ENCODE measurements at places on chromosomes 1 and 21.

GRCh38 chr1:1922956-1923833, 4.1 kb upstream of the TMEM52 start:
- DNase-seq, result no peak

GRCh38 chr1:245863566-245864184, 643.4 kb downstream of the SMYD3 start:
- no peak for DNase-seq

DNA sequence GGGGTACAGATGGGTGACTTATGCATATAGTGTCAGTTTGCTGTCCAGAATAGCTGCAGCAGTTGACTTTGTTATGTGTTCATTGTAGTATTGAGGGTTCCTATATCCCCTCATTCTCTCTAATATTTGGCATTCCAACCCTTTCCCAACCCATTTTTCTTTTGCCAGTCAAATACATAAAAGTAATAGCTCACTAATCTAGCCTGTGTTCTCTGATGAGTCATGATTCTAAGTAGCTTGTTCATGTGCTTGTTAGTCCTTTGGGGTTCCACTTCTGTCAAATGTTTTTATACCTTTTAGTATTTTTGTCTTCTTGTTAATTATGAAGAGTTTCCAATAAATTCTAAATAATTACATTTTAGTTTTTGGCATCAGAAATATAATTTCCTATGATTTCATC, 99.2 kb upstream of the MROH9 start:
- no peak for DNase-seq

GRCh38 chr1:59412718-59413326, 115.9 kb downstream of the FGGY start:
- DNase-seq, result no peak

DNA sequence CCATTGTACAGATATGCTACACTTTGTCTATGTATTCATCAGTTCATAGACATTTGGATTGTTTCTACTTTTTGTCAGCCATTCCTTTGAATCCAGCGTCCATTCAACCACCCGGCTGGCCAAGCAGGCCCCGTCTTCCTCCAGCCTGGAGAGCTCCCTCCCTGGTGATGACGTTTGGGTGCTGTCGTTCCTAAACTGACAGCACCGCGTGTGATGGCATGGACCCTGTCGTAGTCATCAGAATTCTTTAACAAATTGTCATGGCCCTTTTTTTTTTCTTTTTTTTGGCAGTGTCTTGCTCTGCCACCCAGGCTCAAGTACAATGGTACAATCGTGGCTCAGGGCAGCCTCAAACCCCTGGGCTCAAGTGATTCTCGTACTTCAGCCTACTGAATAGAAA, 138.6 kb upstream of the ERRFI1 start:
- no peak for DNase-seq

DNA sequence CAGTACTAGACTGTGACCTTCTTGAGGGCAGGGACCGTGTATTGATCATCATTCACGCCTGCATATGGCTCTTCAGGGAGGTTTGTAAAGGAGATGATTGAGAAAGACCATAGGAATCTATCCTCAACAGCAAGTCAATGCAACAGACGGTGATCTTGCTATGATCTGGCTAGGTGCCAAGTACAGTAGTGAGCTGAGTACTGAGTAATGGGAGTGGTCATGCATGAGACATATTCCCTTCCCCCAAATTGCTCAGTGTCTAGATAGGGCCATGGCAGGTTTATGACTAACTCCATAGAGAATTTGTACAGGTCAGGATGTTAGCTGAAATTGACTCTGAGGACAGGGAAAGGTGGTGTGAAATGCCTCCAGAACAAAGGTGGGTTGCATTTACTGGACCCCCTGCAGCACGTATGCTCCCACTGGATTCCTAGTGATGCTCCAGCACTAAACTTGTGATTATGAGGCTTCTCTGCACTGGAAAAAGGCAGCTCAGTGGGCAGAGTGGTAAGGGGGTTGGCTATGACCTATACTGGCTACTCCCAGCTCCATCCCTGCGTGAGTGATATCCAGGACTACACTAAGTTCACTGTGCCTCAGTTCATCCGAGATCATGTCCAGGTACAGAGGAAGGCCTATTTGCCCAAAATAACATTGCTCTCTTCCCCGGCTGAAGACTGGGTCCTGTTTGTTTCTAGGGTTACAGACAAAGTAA, 37.2 kb downstream of the KCNJ6 start:
- no peak for DNase-seq

DNA sequence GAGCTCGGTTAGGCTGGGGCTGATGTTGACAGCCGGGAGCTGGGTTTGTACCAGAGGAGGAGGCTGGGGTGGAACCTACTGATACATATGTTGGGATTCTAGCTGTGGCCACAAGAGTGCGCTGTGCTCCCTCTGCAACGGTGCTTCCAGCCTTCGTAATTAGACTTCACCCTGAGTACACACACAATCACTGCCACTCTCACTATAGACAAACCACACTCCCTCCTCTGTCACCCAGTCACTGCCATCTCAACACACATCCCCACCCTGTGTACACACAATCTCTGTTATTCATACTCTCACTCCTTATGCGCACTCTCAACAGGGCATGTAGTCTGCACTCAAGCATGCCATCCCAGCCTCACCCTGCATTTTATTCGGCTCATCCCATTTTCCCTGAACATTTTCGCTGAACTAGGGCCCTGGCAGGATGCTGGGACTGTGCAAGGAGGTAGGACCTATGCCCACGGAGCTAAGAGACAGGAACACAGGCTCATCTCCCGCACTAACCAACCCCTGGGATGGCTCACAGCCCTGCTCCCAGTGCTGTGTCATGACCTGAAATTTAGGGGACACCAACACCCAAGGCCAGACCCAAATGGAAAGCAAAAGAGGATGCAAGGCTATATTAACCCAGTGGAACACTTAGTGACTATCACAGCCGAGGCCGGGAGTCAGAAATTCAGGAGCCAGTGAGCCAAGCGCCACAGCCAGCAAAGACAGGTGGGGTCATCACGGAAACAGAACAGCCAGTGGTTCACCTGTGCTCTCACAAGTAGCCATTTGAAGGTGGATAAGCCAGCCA, 5.7 kb downstream of the GJB3 start:
- DNase-seq, result peak; percentile 48

GRCh38 chr1:203807196-203807595, 11.8 kb downstream of the ZBED6 start:
- DNase-seq, result no peak

- DNase-seq, result no peak
Observed at GRCh38 chr1:37070126-37070525, 35.8 kb upstream of the GRIK3 start.

- DNase-seq, result no peak
Observed at GRCh38 chr1:95169548-95169947, 52.4 kb downstream of the TLCD4 start.

DNA sequence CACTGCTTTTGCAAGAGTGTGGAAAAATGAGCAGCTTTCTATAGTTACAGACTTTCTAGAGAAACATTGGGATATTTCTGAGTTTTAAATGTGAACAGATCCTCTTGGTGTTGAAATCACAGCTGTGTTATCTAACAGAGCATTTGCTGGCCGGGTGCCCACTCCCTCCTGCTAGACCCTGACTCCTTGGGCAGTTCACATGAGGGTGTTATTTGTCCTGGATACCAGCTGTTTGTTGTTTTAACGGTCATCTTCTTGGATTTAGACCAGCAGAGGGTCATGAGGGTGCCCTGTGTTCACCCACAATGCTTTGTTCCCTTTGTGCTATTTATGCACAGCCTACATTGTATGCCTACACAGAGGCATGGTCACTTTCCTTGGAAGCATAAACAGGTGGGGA, 67.1 kb downstream of the CENPF start:
- no peak for DNase-seq

GRCh38 chr1:115643666-115644065, 1.9 kb downstream of the VANGL1 start:
- DNase-seq, result no peak

DNA sequence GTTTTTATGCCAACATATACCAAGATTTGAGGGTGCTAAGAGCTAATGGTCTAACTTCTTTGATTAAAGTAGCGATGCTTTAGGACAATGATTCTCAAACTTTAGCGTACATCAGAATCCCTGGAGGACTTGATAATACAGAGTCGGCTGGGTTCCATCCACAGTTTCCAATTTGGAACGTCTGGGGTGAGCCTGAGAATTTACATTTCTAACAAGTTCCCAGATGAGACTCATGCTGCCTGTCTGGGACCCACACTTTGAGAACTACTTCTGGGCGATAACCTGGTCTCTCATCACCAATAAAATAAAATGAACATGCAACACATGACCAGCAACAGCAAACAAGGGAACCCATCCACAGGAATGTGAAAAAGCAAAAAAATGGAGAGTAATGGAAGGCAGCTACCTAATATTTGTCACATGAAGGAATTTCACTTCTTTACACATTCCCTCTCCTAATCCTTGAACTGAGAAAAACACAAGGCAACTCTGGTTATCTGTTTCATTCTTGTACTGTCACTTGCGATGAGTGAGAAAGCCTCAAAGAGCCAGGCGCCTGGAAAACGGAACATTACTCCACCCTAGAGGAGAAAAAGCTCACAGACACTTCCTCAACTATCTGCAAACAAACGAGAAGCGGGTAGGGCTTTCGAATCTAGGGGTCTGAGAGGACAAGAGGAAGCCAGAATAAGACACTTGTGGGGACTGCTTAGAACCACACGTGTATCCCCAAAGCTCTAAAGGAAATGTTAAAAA, 14.0 kb downstream of the HSF2BP start:
- no peak for DNase-seq

- no peak for DNase-seq
Observed at GRCh38 chr1:73160759-73161158, 878.4 kb upstream of the NEGR1 start.

DNA sequence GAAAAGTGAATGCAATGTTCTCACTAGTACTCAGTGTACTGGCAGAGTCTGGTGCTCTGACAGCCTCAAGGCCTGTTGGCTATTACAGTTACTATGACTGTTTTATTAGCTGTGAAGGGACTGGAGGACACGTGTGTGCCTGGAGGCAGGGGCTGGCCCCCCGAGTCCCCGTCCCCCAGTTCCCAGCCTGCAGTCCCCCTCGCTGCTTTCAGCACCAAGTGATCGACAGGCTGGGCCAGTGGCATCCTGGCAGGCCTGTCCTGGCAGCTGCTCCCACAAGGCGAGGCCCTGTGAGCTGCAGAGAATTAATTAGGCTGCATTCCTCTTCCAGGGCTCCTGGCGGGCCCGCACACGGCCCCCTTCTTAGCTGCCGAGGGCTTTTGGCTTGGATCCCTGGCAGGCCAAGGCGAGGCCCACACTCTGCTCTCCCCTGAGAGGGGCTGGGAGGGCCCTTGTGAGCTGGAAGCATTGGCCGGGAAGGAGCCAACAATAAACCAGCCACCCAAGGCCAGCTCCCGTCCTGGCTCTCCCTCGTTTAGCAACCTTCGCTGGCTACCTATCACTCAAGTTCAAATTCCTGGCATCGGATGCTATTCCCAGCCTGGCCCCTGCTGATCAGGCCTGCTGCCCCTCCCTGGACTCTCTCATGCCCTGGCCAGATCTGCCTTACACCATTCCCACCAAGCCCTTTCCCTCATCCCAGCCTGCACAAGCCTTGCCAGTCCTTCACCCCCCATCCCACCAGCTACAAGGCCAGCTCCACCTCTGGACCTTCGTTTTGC, 9.8 kb downstream of the EDN2 start:
- no peak for DNase-seq

DNA sequence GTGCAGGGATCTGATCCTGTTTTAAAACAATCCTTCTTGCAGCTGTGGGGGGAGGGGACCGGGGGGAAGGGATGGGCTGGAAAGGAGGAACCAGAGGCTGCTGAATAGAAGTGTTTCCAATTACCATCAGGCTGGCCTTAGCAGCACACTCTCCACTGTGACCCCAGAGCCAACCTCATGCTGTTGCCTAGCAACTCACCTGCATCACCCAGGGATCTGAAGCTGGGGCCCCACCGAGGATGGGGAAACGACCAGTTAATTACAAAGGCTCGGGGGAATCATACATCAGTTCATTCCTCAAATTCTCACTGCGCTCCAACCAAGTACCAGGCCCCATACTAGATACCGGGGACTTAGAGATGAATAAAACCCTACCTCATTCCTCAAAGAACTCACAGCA, 11.9 kb upstream of the GPX7 start:
- DNase-seq, result no peak

DNA sequence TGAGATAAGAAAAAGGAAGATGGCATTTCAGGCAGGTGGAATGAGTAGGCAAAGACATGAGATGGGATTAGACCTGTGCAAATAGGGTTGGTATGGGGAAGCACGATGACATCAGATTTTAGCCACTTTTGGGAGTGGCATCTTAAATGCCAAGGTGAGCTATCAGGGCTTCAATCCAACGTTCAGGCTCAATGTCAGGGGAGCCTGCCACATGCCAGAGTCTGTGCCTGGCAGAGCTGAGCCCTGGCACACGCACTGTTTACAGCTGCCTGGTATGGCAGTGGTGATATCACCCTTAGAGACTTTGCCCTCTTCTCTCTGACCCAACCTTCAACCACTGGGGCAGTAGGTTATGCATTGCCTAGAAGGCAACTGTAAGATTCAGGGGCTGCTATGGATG, 1.1 kb upstream of the GUCA2B start:
- no peak for DNase-seq
